ENCODE measurements at places on chromosomes 1 and 21.
A peak's percentile ranks its signal among the peaks of the same experiment; 100 is the strongest.

GRCh38 chr1:48102766-48103165 is 105.6 kb upstream of the TRABD2B start:
- no peak for DNase-seq

- DNase-seq = peak; percentile 63
These were observed 2.2 kb downstream of the PAQR6 start for GRCh38 chr1:156245451-156246232.

- DNase-seq = no peak
These were observed 2.5 kb upstream of the GRHL3 start for GRCh38 chr1:24316645-24317044.

GRCh38 chr1:196544617-196545016 is 63.6 kb downstream of the KCNT2 start:
- DNase-seq = no peak

- no peak for DNase-seq
These were observed 561.6 kb downstream of the PLA2G4A start for GRCh38 chr1:187390215-187390818.

- no peak for DNase-seq
These were observed 378.9 kb downstream of the PLPP3 start for GRCh38 chr1:56200442-56200841.

- DNase-seq = no peak
These were observed 68.3 kb upstream of the GJB5 start for GRCh38 chr1:34686531-34686930.

DNA sequence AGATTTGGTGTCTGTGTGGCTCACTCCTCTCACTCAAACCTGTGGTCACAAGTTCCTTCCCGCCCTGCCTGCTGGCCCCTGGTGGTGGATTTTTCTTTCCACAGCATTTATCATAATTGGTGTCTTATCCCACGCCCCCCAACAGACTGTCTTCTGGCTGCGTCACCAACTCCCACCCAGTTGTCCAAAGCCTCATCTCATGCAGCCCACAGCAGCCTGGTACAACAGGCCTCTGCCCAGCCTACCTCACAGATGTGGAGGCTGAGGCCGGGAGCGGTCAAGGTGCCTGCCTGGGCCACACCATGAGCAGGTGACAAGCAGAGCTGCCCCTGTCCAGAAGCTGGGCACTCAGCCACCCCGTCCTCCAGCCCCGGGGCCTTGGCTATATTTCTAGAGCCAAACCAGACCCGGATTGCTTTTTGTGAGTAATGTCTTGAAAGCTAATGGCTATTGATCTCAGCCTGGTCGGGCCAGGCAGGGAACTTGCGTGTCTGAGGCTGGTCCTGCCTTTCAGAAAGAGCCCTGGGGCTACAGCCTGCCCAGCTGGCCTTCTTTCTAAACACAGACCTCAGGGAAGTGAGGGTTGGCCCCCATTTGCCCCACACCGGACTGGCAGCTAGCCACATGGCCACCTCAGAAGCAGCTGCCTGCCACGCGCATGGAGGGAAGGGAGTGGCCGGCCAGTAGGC is 2.6 kb downstream of the KCNAB2 start:
- DNase-seq = no peak

Data from WTC11 (cell line).